ENCODE measurements at places on chromosomes 12 and 14. TPM values are rescaled to one million over a fixed set of nuclear protein-coding genes. Genes with fewer than 3 reads are reported as not detected.

Gene POU6F1
- 3.3 TPM for total RNA-seq

Gene STAB2
- not detected for total RNA-seq

Gene RIMBP2
- total RNA-seq: 0.17 TPM

Gene GLIPR1L1
- not detected for total RNA-seq

Gene POTEM
- not detected for total RNA-seq
